ENCODE measurements at places on chromosomes 4 and X.

GRCh38 chr4:106652095-106652494, 283.5 kb upstream of the GIMD1 start:
- DNase-seq = no peak

GRCh38 chr4:52914051-52914605, 52.0 kb downstream of the RASL11B start:
- no peak for DNase-seq

DNA sequence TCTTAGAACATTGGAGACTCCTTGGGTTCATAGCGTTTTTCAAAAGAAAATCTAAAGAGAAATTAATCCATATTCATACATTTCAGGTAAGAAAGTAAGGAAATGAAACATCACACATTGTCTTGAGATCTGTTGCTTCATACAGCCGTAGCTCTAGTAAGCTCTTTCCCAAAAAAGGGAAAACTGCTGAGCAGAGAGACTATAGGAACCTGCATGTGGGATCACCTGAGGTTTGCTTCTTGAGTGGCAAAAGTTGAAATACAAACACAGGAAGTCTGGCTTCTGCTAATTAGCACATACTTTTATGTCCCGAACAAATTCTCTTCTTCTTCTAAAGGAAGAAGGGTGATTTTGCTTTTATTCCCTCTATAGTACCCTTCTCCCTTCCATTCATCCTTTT, 57.7 kb downstream of the MRPL1 start:
- DNase-seq = no peak

DNA sequence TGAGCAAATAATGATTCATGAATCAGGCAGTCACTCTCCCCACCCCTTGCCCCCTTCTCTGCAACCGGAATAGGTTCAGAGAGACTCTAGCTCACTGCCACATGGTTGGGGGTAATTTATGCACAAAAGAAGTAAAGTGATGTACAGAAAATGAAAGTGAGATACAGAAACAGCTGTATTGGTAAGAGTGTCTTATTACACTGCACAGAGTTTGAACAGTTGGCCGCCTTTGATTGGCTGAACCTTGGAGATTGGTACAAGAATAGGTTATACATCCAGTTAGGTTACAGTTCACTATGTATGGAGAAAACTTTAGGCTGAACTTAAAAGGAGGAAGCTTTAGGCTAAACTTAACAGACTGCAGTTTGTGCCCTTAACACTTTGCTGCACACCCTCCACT, 34.6 kb upstream of the DIAPH2 start:
- no peak for DNase-seq

DNA sequence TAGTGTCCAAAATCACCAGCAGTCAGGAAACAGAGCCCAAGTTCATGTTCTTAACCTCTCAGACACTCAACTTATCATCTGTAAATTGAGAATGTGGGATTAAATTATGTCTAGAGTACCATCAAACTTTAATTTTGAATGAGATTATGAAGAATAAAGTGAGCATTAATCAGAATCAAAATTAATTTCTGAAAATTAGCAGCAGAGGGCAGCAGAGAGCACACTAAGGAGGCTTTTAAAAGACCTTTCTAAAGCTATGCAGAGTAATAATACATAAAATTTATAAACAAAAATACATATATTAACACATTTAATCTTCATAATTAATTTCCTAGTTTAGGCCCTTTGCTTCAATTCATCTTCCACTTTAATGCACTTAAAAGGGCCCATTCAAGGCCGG, 7.1 kb downstream of the TASL start:
- no peak for DNase-seq

Measured in pons (tissue), 1 donor.